ENCODE measurements at places on chromosomes 3 and 15.

GRCh38 chr3:195154793-195155535 lies 116.0 kb downstream of the XXYLT1 start:
- peak; percentile 89 for DNase-seq

DNA sequence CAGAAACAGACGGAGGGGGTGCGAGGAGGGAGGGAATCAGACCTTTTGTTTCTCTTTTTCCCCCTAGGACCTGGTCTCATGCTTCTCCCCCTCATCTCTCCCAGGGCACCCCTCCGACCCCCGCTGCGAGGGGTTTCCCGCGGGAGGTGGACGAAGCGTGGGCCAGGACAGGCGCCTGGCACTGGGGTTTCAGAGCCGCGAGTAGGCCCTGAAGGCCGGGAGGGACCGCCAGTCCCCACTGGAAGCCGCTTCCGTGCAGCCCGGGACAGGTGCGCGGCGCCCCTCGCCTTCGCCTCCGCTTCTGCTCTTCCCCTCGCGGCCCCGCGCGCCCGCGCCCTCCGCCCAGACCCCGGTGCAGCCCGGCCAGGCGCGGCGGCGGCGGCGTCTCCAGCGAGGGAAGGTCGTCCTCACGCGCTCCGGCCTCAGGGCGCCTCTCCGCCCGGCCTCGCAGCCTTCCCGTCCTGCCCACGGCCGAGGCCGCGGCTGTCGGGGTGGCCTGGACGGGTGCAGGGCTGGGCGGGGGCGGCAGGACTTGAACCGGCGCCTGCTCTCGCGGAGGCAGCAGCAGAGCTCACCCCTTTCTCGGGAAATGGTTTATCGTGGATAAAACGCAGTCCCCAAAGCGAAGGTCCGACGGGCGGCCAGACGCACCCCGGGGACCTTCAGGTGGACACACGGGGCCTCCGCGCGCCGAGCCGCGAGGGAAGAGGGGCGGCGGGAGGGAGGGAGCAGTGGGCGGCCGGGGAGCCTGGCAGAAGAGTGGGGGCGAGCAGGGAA lies 31.5 kb upstream of the ADAMTS17 start:
- DNase-seq: no peak

DNA sequence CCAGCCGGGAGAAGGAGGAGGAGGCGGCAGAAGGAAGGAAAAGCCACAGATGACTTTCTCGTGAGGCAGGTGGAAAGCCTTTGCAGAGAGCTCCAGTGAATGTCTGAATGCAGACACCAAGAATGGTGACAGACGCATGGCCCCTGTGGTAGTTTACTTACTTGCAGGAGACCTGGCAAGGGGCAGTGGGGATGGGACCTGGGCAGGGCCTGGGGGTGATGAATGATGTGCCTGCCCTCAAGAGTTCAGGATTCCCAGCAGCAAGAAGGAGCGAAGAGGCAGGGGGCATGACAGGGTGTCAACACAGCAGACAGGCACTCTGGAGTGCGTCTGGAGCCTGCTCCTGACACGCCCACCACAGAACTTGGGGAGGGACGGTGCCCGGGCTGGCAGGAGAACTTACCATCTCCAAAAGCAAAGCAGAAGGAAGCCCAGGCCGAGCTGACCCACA lies 260.5 kb upstream of the LYSMD4 start:
- DNase-seq: no peak

DNA sequence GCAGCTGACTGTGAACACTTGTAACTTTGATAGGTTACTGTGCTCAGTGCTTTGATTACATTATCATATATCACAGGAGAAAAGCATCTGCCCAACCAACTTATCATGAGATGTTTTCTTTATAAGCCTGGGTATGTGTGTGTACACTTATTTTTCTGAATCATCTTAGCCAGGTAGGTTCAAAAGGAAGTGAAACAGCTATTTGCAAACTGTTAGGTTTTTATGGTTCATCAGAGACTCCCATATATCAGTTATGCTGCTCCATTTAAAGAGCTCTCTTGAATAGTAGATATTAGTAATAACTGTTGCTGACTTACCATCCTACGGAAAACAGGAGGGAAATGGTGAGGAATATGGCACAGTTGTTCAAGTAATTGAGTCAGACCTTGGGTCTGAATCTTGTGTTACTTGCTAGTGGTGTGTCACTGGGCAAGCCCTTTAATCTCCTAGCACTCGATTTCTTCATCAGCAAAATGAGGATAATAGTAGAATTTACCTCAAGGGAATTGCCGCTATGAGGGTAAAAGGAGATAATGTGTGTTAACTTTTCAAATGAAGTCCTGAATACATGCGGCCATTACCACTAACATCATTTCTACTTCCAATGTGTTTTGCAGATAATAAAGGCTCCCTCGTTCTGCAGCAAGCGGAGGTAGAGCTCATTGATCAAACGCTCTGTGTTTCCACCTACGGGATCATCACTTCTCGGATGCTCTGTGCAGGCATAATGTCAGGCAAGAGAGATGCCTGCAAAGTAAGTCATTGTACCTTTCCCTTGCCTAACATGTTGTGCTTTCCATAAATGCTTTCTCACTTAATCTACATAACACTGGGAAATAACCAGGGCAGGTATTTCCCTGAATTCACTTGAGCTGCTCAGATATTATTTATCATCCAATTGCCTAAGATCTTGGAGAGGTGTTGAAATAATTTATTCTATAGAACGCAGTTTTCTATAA lies 7.8 kb upstream of the C3orf52 start:
- no peak for DNase-seq

GRCh38 chr15:52350423-52350822 lies 54.8 kb upstream of the MYO5C start:
- no peak for DNase-seq

DNA sequence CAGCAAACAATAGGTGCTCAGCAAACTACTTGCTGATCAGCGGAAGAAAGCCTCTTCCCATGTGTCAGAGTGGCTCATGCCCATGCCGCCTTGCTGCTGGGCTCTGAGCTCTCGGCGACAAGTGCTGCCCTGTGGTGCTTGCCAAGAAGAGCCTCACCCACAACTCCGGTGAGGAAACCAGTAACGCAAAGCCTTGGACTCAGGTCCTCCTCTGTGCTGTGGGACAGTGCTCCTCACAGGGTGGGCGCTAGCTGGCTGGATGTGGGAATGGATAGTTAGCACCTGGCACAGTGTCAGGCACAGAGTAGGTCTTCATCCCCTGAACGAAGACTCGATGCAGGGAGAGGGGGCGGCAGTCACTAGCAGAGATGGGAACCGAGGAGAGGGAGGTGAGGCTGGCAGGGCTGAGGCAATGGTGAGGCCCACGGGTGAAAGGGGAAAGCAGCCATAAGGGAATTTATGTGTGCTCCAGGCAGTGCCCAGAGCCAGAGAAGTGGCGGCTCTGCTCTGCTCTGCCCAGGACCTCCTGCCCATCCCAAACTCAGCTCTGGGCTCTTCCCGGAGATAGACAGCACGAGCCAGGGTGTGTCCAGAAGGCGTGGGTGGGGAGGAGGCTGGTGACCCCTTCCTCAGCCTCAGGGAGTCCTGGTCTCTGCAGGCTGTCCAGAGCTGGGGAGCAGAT lies 55.7 kb downstream of the IQSEC1 start:
- no peak for DNase-seq

DNA sequence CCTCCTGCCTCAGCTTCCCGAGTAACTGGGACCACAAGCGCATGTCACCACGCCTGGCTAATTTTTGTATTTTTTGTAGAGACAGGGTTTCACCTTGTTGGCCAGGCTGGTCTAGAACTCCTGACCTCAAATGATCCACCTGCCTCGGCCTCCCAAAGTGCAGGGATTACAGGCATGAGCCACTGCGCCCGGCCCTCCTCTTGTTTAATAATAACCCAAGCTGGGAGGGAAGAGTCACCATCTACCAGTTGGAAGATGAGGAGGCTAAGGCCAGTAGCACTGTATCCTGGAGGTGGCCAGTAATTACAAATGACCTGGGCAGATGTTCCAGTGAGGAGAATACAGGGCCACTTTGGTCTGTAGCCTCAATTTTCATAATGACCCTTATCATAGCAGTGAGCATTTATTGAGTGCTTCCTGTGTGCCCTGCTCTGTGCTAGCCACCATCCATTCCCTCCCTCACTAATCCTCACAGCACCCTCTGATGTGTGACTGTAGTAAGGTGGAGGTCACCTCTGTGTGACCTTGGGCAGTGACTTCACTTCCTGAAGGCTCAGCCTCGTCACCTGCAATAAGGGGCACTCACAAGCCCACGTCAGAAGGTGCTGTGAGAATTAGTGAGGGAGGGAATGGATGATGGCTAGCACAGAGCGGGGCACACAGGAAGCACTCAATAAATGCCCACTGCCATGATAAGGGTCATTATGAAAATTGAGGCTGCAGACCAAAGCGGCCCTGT lies 64.2 kb downstream of the ABTB1 start:
- no peak for DNase-seq

GRCh38 chr15:80904998-80905397 lies 84.6 kb downstream of the MESD start:
- DNase-seq: no peak

- no peak for DNase-seq
Measured at GRCh38 chr15:96213045-96213444, 117.5 kb upstream of the NR2F2 start.

- peak; percentile 60 for DNase-seq
Measured at GRCh38 chr3:196073255-196073753, 8.6 kb downstream of the TFRC start.

- DNase-seq: no peak
Measured at GRCh38 chr3:175386630-175387029, 527.5 kb downstream of the NAALADL2 start.

DNA sequence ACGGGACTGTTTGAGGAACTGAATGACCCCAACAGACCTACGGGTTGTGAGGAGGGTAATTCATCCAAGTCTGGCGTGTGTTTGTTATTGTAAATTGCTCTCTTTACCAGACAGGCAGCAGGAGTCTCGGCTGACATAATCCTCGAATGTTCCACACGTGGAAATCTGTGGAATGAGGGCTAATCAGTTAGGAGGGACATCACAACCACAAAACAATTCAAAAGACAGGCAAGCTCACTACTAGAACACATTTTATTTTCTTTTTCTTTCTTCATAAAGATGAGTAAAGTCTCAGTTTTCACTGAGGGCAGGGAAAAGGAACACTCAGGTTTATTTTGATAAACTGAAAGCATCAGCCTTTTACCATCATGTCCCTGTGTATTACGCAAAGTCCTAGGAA lies 53.8 kb downstream of the GRK7 start:
- no peak for DNase-seq

DNA sequence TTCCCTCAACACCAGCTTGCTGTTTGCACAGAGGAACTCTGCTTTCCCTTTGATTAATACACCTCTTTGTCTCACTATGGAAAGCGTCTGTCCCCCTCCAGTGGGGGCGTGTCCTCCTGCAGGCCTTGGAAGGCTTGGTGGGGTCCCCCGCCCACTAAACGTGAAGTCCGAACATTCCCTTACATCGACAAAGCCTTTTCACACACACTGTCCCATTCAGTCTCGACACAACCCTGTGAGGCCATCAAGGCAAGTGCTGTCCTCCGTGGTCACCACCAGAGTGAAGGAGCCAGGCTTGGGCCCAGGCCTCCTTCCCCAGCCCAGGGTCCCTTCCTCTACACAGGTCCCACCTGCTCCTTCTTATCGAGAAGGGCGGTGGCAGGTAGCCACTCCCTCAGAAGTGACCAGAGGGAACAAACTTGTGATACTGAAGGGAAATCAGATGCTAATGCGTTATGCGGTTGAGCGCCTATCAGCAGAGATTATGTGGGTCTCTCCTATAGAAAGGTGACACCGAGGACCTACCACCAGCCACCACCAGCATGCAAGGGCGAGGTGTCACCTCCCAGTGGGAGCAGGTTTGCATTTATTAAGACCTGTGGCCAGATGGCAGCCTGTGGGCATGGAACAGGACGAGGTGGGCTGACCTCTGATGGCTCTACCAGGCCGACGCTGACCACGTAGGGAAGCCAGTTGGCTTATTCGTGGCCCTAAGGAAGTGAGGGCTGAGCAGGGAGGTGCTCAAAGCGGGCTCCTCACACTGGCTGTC lies 6.6 kb downstream of the NRROS start:
- DNase-seq: no peak

Measured in ureter (tissue), 1 donor.